ENCODE measurements at places on chromosomes 1 and 21. TPM values are rescaled to one million over a fixed set of nuclear protein-coding genes. Genes with fewer than 3 reads are reported as not detected.

GRCh38 chr1:191588905-191589304 lies 569.4 kb upstream of the RGS18 start:
- DNase-seq: no peak

GRCh38 chr1:60848583-60849188 lies 233.7 kb upstream of the NFIA start:
- no peak for DNase-seq

GRCh38 chr1:30274976-30275621 lies 448.3 kb downstream of the MATN1 start:
- DNase-seq: no peak

Gene KRTAP12-2
- not detected for polyA plus RNA-seq

All from AG04450 (cell line).